ENCODE measurements at places on chromosomes 2 and 18.

- no peak overlapping the region for H3K4me3 ChIP-seq
- H3K4me1 ChIP-seq, result peaks cover 52% of the 10 kb centered on the region
- H3K36me3 ChIP-seq, result peaks cover 22% of the 10 kb centered on the region
- H3K27me3 ChIP-seq, result peaks cover 3% of the 10 kb centered on the region
- no peak overlapping the region for H3K27ac ChIP-seq
Observed at GRCh38 chr18:59500765-59501164, 141.7 kb upstream of the LMAN1 start.

GRCh38 chr2:37585295-37585908 lies 86.0 kb downstream of the CDC42EP3 start:
- no peaks in the 10 kb centered on the region for H3K36me3 ChIP-seq
- H3K4me3 ChIP-seq, result no peak overlapping the region
- peaks cover 34% of the 10 kb centered on the region for H3K4me1 ChIP-seq
- no peaks in the 10 kb centered on the region for H3K27me3 ChIP-seq
- no peak for DNase-seq

DNA sequence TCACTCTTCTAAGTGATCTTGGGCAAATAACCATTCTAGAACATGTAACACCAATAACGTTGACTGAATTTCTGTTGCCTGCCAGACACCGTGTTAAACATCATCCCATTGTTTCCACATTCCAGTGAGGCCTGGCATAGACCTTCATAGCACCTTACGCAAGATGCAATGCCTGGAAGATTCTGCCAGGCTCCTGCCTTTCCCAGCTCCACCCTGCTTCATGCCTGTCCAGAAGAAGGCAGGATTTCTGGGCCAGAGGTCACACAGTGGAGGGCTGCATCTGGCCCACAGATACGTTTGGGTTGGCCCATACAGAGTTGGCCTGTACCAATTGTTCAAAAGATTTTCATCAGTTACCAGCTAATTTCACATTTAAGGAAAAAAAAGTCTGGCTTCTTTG lies 46.3 kb downstream of the EN1 start:
- H3K36me3 ChIP-seq, result no peaks in the 10 kb centered on the region
- no peak for DNase-seq
- peaks cover 11% of the 10 kb centered on the region for H3K27me3 ChIP-seq
- no peak overlapping the region for H3K27ac ChIP-seq

GRCh38 chr2:111707700-111708099 lies 176.3 kb downstream of the ANAPC1 start:
- H3K27me3 ChIP-seq, result peaks cover 12% of the 10 kb centered on the region
- no peak overlapping the region for H3K4me3 ChIP-seq
- H3K36me3 ChIP-seq, result peaks cover 11% of the 10 kb centered on the region
- peaks cover 49% of the 10 kb centered on the region for H3K4me1 ChIP-seq
- no peak overlapping the region for H3K27ac ChIP-seq

DNA sequence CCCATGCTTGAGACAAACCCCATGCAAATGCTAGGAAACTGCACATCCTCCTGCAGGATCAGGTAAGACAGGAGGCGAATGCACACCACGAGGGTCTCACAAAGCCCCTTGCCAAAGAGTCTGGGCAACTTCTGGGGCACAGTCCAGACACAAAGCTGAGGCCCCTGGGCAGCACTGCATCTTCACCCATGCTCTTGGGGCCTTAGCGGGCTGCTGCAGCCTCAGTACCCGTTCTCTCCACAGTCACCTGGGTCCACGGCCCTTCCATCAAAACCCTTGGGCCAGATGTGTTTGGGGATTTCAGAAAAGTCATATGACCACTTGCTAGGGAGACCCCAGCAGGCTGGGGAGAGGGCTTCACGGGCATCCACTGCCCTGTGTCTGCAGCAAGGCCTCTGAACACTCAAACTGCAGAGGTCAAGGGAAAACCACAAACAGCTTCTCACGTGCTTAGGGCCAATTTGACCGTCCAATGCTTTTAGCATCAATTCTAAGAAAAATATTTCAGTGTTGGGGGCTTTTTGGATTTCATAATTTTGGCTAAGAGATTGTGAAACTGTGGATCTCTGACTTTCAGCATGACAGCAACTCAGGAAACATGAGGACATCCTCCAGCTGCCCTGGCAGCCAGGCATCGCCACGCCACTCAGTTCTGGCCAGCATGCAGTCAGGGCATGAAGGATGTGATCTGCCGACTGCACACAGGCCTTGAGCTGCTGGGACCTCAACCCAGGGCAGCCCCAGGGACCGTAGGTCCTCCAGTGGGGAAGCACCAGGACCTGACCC lies 20.0 kb downstream of the PASK start:
- DNase-seq, result no peak
- no peaks in the 10 kb centered on the region for H3K27me3 ChIP-seq
- H3K36me3 ChIP-seq, result peaks cover 20% of the 10 kb centered on the region
